ENCODE measurements at places on chromosomes 16 and 17. TPM values are rescaled to one million over a fixed set of nuclear protein-coding genes. Genes with fewer than 3 reads are reported as not detected.
A peak's percentile ranks its signal among the peaks of the same experiment; 100 is the strongest.

KRT20 gene
- not detected for total RNA-seq

LRRC75A gene
- total RNA-seq, result 6.1 TPM

PITPNM3 gene
- 10.9 TPM for total RNA-seq

ARRB2 gene
- total RNA-seq, result 11.1 TPM

HYDIN gene
- 10.1 TPM for total RNA-seq

ADAMTS18 gene
- total RNA-seq, result not detected

DNA sequence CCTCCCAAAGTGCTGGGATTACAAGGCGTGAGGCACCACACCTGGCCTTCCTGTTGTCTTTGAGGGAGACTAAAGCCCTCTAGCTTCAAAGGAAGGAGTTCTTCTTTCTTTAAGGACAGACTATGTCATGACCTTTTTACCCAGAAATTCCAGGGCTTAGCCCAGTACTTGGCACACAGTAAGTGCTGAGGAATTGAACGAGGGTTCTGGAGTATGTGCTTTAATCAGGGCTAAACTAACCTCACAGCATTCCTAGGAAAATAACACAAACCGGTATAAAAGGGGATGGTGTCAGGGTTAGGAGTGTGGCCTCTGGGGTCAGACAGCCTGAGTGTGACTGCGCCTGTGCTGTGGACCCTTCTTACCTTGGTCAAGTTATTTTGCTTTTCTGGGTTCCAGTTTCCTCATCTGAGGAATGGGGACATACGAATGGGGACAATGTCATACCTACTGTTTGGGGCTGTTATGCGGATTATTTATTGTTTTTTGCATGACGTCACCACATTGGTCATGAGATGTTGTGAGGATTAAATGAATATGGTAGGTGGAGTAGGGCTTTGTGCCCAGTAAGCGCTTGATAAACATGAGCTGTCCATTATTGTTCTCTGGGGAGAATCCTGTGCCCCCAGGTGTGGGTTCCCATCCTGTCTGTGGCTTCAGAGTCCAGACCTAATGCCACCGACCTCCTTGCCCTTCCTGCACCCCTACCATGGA is 21.9 kb downstream of the KSR1 start:
- peaks cover 41% of the 10 kb centered on the region for H3K4me1 ChIP-seq
- no peak for DNase-seq
- H3K4me3 ChIP-seq, result no peak overlapping the region
- no peaks in the 10 kb centered on the region for H3K36me3 ChIP-seq

DNA sequence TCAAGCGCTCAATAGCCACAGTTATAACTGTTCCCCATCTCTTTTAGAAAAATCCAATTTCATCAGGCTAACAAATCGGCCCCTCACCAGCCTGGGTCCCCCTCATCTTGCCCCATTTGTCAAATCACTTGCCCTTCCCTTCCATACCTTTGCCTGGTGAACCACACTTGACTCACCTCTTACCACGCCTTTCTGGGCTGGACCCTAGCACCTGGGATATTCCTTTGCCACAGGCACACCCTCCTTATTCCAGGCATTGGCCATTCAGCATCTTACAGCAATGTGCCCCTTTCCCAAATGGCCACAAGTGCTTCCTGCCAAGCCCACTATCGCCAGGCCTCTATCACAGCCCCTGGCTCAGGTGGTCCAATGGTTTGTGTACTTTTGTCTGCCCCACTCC is 14.9 kb downstream of the CMTM4 start:
- peak overlapping the region; percentile 28 for H3K27ac ChIP-seq
- no peaks in the 10 kb centered on the region for H3K36me3 ChIP-seq
- DNase-seq, result no peak

GRCh38 chr16:1771188-1771863 is at the start of gene NME3:
NME3 (minus strand) TSS chr16:1771543; CDS start chr16:1771534, 9 bp downstream.
- peak within 1 kb of the TSS; percentile 97 for H3K4me3 ChIP-seq
- peaks cover 21% of the 10 kb centered on the region for H3K36me3 ChIP-seq
- H3K27me3 ChIP-seq, result no peaks in the 10 kb centered on the region
- H3K4me1 ChIP-seq, result peaks cover 26% of the 10 kb centered on the region

DNA sequence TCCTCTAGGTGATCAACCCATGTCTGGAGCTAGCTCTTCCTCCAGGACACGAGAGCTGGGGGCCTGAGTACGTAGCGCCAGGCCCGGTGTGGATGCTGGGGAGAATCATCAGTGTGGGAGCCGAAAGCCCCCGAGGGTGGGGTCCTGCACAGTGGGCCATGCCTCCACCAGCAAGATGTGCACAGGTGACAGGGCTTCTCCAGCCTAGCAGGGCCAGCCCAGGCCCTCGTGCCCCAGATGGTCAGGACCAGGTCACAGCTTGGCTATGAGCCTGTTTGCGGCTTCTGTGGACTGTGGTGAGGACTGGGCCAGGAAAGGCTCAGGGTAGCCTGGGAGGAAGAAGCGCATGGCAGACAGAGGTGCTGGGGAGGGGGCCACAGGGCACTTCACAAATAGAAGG is 7.8 kb downstream of the MPG start:
- no peak overlapping the region for H3K4me3 ChIP-seq
- no peak for DNase-seq
- H3K27ac ChIP-seq, result peak overlapping the region; percentile 63
- no peaks in the 10 kb centered on the region for H3K27me3 ChIP-seq
- H3K4me1 ChIP-seq, result peaks cover 43% of the 10 kb centered on the region

- H3K36me3 ChIP-seq, result peaks cover 20% of the 10 kb centered on the region
- DNase-seq, result peak; percentile 46
- H3K4me3 ChIP-seq, result peak overlapping the region; percentile 93
- peak overlapping the region; percentile 90 for H3K27ac ChIP-seq
- no peaks in the 10 kb centered on the region for H3K27me3 ChIP-seq
Measured at GRCh38 chr17:51166987-51167931, 1.0 kb downstream of the NME2 start.

DNA sequence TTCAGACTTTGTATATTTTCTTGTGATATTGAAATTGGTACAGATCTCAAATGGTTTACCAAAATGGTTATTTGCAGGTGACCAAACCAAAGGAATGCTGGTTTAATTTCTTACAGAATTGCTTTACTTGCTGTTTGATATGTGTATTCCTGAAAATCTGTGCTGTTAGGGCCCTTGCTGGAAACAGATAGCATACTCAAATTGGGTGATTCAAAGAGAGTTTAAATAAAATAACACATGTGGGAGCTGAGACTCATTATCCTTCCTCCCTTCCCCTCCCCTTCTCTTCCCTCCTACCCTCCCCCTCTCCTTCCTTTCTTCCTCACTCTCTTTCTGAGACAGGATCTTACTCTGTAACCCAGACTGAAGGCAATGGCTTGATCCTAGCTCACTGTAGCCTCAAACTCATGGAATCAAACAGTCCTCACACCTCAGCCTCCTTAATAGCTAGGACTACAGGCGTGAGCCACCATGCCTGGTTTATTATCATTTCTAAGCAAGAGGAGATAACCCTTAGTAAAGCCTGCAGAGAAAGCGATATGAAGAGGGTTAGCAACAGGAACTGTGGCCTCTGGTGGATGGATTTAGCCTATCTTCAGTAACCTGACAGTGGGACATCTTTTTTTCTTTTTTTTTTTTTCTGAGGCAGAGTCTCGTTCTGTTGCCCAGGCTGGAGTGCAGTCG is 141.9 kb downstream of the BCAS3 start:
- DNase-seq, result no peak
- H3K4me1 ChIP-seq, result no peaks in the 10 kb centered on the region
- no peaks in the 10 kb centered on the region for H3K36me3 ChIP-seq
- no peak overlapping the region for H3K27ac ChIP-seq
- H3K27me3 ChIP-seq, result no peaks in the 10 kb centered on the region

DNA sequence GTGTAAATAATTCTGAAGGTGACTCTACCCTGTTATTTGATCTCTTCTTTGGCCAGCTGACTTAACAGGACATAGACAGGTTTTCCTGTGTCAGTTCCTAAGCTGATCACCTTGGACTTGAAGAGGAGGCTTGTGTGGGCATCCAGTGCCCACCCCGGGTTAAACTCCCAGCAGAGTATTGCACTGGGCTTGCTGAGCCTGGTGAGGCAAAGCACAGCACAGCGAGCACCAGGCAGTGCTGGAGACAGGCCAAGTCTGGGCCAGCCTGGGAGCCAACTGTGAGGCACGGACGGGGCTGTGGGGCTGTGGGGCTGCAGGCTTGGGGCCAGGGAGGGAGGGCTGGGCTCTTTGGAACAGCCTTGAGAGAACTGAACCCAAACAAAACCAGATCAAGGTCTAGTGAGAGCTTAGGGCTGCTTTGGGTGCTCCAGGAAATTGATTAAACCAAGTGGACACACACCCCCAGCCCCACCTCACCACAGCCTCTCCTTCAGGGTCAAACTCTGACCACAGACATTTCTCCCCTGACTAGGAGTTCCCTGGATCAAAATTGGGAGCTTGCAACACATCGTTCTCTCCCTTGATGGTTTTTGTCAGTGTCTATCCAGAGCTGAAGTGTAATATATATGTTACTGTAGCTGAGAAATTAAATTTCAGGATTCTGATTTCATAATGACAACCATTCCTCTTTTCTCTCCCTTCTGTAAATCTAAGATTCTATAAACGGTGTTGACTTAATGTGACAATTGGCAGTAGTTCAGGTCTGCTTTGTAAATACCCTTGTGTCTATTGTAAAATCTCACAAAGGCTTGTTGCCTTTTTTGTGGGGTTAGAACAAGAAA is 5.1 kb downstream of the STH start:
- peaks cover 11% of the 10 kb centered on the region for H3K4me1 ChIP-seq
- H3K27me3 ChIP-seq, result no peaks in the 10 kb centered on the region
- H3K27ac ChIP-seq, result peak overlapping the region; percentile 52
- peak; percentile 88 for DNase-seq
- no peak overlapping the region for H3K4me3 ChIP-seq

DNA sequence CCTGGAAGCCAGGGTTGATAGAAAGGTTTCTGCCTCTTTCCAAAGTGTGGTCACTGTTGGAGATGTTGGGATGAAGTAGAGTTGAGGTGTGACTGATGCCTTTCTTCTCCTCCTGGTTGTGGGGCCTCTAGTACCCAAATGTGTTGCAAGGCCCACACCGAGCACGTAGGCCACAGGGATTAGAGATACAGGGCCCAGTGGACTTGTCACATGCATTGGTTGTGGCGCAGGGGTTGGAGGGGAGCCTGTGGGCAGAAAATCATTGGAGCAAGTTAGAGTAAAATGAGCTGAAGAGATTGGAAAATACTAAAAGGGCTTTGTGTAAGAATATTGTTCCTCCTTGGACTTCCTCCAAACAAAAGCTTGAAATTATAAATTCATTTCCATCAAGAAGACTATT is 4.6 kb downstream of the KRT33A start:
- H3K27ac ChIP-seq, result no peak overlapping the region
- no peaks in the 10 kb centered on the region for H3K27me3 ChIP-seq
- no peaks in the 10 kb centered on the region for H3K36me3 ChIP-seq

GRCh38 chr16:17832738-17833137 is 362.0 kb upstream of the XYLT1 start:
- no peak overlapping the region for H3K27ac ChIP-seq
- peaks cover 2% of the 10 kb centered on the region for H3K4me1 ChIP-seq
- H3K4me3 ChIP-seq, result no peak overlapping the region
- DNase-seq, result no peak

- no peak for DNase-seq
- no peaks in the 10 kb centered on the region for H3K27me3 ChIP-seq
- no peak overlapping the region for H3K27ac ChIP-seq
- H3K4me3 ChIP-seq, result no peak overlapping the region
Measured at GRCh38 chr17:13827118-13827517, 225.4 kb upstream of the HS3ST3A1 start.

GRCh38 chr17:81582341-81582740 is 30.2 kb upstream of the FAAP100 start:
- no peak overlapping the region for H3K4me3 ChIP-seq
- H3K27me3 ChIP-seq, result no peaks in the 10 kb centered on the region
- DNase-seq, result no peak
- peaks cover 32% of the 10 kb centered on the region for H3K36me3 ChIP-seq

- no peaks in the 10 kb centered on the region for H3K4me1 ChIP-seq
- H3K36me3 ChIP-seq, result no peaks in the 10 kb centered on the region
- no peak for DNase-seq
- no peak overlapping the region for H3K4me3 ChIP-seq
- no peaks in the 10 kb centered on the region for H3K27me3 ChIP-seq
Measured at GRCh38 chr16:26546573-26546972, 520.2 kb upstream of the C16orf82 start.

GRCh38 chr17:74776044-74776962 is at the start of gene NAT9:
NAT9 (minus strand) TSS chr17:74776345; CDS start chr17:74775698, 647 bp downstream.
- peaks cover 17% of the 10 kb centered on the region for H3K4me1 ChIP-seq
- peak within 1 kb of the TSS; percentile 14 for H3K27ac ChIP-seq
- H3K36me3 ChIP-seq, result peaks cover 19% of the 10 kb centered on the region
- DNase-seq, result peak; percentile 98
- H3K27me3 ChIP-seq, result no peaks in the 10 kb centered on the region

- no peaks in the 10 kb centered on the region for H3K36me3 ChIP-seq
- DNase-seq, result no peak
- H3K27ac ChIP-seq, result no peak overlapping the region
- H3K4me1 ChIP-seq, result no peaks in the 10 kb centered on the region
- H3K4me3 ChIP-seq, result no peak overlapping the region
Measured at GRCh38 chr16:24198807-24199533, 57.2 kb upstream of the CACNG3 start.

DNA sequence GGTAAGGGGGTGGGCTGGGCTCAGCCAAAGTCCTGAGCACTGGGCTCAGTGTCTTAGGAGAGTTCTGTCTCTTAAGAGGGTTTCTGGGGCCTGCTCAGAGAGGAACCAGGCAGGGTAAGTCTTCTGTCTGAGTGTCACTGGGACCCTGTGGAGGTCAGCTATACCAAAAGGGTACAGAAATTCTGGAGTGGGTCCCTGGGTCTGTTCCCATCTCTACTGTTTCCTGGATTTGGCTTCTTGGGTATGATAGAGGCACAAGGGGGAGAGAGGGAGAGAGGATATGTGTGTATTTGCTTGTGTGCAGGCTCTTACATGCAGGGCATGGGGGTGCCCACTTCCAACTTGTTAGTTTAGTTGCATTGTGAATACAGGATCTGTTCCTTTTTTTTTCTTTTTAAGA is 1.6 kb downstream of the E2F4 start:
- no peak overlapping the region for H3K4me3 ChIP-seq
- no peak overlapping the region for H3K27ac ChIP-seq
- DNase-seq, result no peak
- no peaks in the 10 kb centered on the region for H3K27me3 ChIP-seq
- H3K4me1 ChIP-seq, result peaks cover 20% of the 10 kb centered on the region
- H3K36me3 ChIP-seq, result peaks cover 36% of the 10 kb centered on the region

DNA sequence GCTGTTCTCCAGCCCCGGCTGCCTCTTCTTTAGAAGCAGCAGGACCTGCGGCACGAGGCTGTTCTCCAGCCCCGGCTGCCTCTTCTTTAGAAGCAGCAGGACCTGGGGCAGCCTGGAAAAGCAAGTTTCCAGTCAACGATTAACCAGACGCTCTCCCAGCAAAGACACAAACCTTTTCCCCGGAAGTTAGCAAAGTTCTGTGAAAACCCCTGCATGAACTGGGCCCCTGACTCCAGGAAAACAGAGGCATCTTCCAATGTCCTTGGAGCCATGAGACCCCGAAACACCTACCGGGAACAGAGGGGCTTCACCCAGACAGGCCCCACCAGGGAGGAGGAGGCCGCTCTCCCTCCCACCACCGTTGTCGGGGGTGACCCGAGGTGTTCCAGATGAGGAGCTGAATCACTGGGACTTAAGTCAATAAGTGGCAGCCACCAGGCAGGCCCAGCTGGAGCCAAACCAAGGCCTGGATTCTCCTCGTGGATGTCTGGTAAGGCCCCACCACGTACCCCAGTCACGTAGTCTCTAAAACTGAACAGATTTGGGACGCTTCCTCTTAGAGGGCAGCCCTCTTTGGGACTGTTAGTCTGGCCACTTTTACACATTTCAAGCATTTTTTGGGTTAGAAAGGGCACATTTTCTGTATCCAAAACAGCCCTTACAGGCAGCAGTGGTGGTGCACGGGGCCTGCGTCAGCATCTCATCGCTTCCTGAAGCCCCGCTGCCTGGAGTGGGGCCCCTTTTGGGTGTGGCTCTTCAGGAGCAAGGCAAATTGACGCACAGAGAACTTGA is at the start of gene RPH3AL:
RPH3AL (minus strand) TSS at position 387 of the 792 bp plus-strand sequence. CDS start 25,264 bp downstream, outside the sequence.
- DNase-seq, result peak; percentile 92
- H3K27me3 ChIP-seq, result no peaks in the 10 kb centered on the region
- H3K4me1 ChIP-seq, result peaks cover 75% of the 10 kb centered on the region

Measured in thyroid gland (tissue), 4 donors.